ENCODE measurements at places on chromosomes 3 and 15. TPM values are rescaled to one million over a fixed set of nuclear protein-coding genes. Genes with fewer than 3 reads are reported as not detected.

DNA sequence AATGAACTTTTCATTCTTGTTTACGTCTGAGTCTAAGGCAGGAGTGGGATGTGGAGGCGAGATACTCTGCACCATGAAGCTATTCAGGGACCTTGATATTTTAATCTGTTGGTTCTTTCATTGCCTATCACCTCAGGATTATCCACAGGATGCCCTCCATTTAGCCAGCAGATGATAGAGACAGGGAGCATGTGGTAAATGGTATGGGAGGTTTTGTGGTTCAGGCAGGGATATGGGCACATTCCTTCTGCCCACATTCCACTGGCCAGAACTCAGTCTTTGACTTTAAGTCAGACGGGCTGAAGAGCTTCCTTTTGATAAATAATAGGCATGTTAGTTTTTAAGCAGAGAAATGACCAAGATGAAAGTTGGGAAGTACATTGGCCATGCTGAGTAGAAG, 548.0 kb upstream of the CCDC54 start:
- DNase-seq, result no peak

GRCh38 chr3:170467007-170467406, 48.3 kb downstream of the CLDN11 start:
- DNase-seq, result no peak

- DNase-seq, result no peak
Measured at GRCh38 chr3:123099331-123100192, 32.7 kb downstream of the PDIA5 start.

LSAMP gene
- not detected for polyA plus RNA-seq
